ENCODE measurements at places on chromosomes 13 and 19.

DNA sequence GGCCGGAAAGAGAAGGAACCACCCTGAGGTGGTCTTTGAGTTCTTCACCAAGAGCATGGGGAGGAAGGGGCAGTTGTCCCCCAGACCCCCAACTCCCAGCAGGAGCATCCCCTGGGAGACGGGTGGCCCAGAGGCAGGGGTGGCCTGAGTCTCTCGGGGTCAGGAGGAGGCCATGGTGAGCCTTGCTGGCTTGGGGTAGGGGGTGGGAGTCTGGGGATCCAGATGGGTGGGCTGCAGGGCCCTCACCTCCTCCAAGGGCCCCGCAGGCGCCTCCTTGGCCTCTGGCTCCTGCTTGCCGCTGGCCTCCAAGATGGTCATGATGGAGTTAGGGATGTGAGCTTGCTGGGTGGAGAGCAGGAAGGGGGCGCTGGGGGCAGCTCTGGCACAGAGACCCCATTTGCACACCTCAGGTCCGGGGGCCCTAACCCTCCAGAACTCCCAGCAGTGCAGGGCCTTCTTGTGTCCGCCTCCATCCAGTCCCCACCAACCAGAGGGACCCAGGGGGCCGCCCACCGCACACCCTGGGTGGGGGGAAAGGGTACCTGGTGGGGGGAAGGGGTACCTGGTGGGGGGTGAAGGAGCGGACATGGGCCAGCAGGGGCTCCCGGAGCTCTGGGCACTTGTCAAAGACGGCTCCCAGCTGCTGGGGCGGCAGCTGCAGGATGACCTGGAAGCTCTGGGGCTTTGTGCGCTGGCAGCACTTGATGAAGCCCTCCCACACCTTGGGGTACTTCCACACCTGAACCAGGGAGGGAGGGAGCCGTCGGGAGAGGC is 1.3 kb upstream of the RSPH6A start:
- no peak for DNase-seq

DNA sequence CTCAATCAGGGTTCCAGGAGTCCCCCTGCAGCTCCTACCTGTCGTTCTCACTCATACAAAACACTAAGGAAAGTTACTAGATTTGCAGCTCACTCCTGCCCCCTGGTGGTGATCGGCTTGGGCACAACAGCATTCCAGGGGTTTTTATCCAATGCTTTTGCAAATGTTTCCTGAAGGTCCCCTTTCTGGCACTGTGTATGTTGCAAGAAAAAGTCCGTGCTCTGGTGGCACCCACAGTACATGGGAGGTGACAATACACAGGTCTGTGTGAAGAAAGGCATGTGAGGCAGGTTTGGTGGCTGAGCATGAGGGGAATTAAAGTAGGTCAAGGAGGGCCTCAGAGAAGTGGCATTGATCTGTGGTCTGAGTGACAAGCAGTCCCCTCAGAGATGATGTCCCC is 8.6 kb upstream of the TYK2 start:
- peak; percentile 82 for DNase-seq

DNA sequence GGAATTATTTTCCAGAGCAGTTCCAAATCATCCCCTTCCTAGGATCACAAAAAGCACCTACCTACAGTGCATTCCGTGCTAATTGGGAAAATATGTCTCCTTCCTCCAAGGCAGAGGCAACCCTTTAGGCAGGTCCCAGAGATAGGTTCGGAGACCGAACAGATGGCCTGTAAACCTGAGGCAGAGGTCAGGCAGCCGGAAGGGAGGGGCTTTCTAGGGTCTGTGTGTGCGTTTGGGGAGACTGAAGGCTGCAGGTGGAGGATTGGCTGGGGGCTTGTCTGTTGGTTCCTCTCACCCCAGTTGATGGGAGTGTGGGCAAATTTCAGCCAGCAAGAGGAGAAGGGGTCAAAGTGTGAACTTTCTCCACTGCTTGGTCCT is 7.1 kb downstream of the KCNN4 start:
- no peak for DNase-seq

GRCh38 chr19:45137179-45137761 is 23.5 kb downstream of the NKPD1 start:
- DNase-seq, result no peak

Data from effector CD4-positive, alpha-beta T cell (primary cell).